CD8-positive, alpha-beta T cell (primary cell): ENCODE measurements at places on chromosomes 16 and 17.

- DNase-seq = no peak
Measured at GRCh38 chr17:18093616-18094408, 6.1 kb downstream of the DRG2 start.

DNA sequence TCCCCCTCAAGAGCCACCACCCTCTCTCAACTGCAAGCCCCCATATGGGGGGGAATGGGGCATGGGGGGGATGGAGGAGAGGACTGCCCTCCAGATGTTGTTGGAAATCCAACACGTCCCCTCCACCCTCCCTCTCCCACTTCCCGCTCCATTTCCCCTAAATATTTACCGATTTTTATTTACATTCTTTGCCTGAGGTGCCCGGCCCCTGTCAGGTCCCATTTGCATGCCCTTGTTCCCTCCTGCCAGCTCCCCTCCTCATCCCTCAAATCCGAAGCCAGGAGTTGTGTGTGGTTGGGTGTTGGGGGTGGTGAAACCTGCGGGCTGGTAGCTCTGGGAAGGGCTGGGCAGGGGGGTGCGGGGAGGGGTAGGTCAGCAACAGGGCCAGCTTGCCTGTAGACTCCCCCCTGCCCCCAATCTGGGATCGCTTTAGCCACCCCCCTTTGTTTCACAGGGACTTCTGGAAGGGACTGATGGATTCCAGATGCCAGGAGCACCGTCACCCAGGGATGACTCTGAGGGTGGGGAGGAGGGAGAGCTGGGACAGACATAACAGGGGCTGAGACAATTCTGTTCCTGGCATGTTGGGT is 39.7 kb upstream of the NGFR start:
- no peak for DNase-seq

- peak; percentile 30 for DNase-seq
Measured at GRCh38 chr16:11016993-11017392, 72.6 kb downstream of the CLEC16A start.

DNA sequence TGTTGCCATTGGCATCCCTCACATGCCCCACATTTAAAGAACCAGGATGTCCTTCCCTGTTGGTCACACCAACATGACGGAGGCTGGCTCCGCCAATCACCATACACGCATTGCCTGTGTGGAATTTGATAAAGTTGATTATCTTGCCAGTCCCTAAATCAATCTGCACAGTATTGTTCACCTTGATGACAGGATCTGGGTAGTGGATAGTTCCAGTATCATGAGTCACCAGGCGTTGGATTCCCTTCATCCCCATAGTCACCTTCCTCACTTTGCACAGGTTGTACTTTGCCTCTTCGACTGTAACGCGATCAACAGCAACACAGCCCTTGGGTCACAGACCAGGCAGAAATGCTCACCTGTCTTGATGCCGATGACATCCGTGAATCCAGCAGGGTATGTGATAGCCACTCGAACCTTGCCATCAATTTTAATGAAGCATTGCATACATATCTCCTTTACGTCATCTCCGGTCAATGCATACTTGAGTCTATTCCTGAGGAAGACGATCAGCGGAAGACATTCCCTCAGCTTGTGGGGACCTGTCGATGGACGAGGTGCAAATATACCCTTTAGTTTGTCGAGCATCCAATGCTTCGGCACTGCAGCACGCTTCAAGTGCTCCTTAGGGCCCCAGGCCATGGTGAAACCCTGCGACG is 14.2 kb downstream of the CTRB2 start:
- DNase-seq = no peak
